ENCODE measurements at places on chromosomes 1 and 21.

DNA sequence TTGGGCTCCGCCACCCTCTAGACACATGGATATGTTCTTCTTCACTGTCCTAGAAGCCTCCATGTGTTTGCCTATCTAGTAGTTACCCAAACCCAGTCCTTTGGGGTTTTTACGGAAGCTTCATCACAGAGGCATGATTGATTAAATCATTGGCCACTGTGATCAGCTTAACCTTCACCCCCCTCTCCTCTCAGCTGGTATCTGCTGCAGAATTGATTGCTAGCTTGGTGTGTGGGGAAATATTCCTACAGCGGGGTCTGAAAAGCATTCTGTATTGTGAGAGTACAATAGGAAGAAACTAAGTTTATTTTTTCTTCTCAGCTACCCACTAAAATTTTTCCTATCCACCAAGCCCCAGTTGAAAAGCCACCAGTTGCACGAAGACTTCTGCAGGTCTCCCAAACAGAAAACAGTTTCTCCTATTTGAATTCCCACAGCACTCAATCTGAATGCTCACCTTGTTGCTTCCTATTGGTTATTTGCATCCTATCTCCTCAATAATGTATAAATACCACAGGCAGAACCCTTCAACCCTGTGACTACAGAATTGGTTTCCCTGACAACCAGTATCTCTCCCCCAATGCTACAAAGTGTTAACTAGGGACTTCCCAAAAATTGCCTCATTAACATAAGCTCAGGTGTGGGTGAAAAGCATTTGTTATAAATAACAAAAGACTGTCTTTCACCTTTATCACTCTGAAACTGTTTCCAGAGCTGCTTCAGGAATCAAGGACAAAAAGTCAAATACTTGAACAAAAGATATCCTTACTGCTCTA lies 9.3 kb upstream of the VANGL1 start:
- DNase-seq = no peak

DNA sequence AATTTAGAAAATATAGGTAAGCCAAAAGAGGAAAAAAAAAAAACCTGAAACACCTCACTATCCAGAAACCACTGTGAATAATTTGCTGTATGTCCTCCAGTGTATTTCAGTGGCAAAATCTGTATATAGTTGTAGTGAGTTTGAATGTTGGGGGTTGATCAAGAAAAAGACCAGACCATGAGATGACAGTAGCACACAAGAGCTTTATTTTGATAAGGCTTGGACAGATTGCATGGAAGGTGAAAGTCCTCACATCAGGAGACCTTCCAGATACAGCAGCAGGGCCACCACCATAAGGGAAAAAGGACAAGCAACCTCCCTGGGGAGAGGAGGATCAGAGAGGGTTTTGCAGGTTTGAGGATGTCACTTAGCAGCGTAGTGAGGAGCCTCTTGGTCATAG lies 16.2 kb upstream of the C1orf115 start:
- no peak for DNase-seq

- DNase-seq = no peak
Measured at GRCh38 chr1:177659281-177659680, 310.6 kb downstream of the SEC16B start.

GRCh38 chr21:28229814-28230213 lies 762.9 kb downstream of the LTN1 start:
- DNase-seq = peak; percentile 87

DNA sequence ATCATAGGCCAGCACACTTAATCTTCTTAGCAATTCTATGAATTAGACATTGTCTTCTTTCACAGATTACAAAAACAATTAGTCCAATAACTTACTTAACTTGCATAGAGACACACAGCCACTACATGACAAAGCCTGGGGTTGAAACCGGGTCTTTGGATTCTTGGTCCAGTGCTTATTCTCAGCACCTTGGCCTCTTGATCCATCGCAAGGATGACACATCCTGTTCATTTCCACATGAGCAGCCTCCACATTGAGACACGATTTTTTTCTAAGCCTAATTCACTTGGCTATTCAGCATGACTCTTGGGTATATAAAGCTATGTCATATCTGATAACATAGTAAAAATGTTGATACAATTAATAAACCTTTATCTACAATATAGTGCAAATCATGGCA lies 221.0 kb upstream of the FOXD3 start:
- DNase-seq = no peak

- no peak for DNase-seq
Measured at GRCh38 chr1:22315315-22316078, 136.2 kb upstream of the ZBTB40 start.

GRCh38 chr1:83015163-83015562 lies 983.8 kb downstream of the TTLL7 start:
- DNase-seq = no peak

GRCh38 chr1:35544976-35545375 lies 12.2 kb downstream of the KIAA0319L start:
- DNase-seq = peak; percentile 66

DNA sequence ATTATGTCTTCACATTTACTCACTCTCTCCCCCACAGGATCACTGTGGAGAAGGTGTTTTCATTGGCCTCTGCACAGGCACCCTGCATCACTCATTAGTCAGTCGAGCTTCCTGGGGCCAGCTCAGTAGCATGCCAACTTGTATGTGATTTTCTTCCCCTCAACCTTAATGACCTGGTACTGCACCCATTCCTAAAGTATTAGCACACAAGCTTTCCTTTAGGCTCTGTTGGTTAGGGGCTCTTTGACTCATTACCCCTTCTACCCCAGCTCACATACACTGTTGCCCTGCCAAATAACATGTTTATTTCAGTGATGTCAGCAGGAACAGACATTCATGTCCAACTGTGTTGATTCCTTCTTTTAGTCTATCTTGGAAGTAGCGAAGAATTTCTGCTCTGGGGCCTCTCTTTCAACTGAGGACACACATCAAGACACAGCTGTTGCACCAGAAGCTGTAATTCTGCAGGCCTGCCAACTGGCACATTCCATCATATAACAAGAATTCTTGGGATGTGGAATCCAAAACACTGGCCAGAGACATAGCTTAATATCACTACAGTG lies 603.5 kb upstream of the ADAMTS5 start:
- DNase-seq = peak; percentile 93

DNA sequence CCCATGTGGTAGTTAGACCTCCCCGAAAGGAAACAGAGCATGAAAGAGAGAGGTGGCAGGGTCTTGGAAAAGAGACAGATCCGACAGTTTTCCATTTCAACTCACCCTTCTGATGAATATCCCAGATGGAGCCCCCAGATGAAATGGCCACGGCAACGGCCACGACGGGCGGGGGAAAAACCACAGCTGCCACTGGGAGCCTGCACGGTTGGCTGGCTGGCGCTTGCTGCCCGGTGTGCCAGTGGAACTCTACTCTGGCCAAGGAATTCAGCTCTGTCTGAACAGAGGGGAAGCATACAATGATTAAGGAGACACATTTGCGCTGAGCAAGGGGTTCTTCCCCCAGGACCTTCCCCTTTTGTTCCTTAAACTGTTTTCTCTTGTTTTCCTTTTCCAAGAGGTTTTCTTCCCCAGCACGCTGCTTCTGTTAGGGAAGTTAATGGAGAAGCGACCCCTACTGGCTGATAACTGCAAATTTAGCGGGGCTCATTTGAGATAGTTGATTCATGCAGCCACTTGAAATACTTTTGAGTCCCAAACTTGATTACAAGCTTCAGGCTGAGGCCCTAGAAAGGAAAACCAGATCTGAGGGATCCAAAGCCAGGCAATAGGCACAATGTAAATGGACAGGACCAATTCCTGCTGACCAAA lies 1122.5 kb downstream of the NCAM2 start:
- DNase-seq = peak; percentile 1

- peak; percentile 56 for DNase-seq
Measured at GRCh38 chr1:217506878-217507277, 124.0 kb downstream of the GPATCH2 start.

GRCh38 chr21:45050345-45050796 lies 24.0 kb upstream of the ADARB1 start:
- peak; percentile 46 for DNase-seq

- DNase-seq = peak; percentile 100
Measured at GRCh38 chr1:27299385-27300271, 22.3 kb upstream of the TMEM222 start.

DNA sequence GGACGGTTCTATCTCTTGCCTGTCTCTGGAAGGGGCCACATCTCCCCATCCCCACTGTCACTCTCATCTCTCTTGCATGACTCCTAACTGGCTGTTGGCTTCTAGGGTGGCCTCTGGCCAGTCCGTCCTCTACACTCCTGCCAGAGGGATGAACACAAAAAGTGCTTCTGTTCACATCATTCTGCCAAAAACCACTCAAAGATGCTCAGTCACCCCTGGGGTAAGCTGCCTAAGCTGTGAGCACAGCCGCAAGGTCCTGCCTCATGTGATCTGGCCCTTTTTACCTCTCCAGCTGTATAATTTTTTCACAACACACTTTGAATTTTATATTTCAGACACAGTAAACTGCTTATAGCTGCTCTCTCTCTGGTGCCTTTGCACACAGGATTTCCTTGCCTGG lies 97.6 kb upstream of the CD34 start:
- no peak for DNase-seq

GRCh38 chr21:33767236-33767635 lies 124.9 kb downstream of the ITSN1 start:
- peak; percentile 39 for DNase-seq

DNA sequence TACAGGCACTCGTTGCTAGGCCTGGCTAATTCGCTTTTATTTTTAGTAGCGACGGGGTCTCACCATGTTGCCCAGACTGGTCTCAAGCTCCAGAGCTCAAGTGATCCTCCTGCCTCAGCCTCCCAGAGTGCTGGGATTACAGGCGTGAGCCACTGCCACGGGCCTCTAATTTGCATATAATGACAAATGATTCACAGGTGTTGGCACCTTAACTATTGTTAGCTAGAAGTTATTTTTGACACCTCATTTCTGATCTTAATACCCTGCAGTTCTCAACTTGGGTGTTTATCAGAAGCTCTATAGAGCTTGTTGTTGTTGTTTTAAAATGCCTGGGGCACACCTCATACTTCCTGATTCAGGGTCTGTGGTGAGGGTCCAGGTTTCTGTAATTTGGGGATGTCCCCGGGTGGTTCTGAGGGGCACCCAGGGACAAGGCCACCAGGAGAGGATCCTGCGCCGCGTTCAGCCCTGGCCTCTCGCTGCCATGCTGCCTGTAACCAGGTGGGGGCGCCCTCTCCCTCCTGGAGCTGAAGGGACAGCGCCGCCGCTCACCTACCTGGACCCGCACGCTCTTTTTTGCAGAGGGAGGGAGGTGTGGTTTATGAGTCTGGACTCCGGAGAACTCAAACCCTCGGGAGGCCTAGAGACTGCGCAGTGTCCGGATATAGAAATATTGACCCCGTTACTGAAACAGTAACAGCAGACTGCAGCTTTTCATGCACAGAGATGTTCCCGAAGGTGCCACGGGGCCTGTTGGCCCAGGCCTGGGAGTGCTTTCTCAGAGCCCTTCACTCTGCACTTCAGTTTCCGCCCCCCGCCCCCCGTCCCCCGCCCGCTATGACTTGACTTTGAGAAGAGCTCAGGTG lies 23.0 kb upstream of the NEK2 start:
- DNase-seq = peak; percentile 54

DNA sequence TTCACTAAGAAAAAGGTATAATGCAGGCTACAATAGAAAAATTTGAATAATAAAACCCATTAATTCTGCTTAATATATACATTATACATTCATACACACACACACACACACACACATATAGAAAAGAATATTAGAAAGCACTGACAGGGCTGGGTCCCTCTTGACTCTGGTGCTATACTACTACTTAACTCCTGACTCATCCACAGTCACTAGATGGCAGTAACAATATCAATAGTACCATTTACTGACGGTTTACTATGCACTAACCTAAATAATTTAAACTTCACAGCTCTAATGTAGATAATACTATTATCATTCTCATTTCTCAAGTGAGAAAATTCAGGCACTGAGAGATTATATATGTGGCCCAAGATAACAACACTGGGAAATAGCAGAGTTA lies 87.5 kb downstream of the COP1 start:
- DNase-seq = peak; percentile 30

- DNase-seq = no peak
Measured at GRCh38 chr1:168091720-168092550, 44.8 kb downstream of the GPR161 start.

GRCh38 chr1:226104671-226105121 lies 42.2 kb downstream of the H3-3A start:
- DNase-seq = no peak

GRCh38 chr1:172941945-172942344 lies 108.8 kb downstream of the TNFSF18 start:
- peak; percentile 56 for DNase-seq

DNA sequence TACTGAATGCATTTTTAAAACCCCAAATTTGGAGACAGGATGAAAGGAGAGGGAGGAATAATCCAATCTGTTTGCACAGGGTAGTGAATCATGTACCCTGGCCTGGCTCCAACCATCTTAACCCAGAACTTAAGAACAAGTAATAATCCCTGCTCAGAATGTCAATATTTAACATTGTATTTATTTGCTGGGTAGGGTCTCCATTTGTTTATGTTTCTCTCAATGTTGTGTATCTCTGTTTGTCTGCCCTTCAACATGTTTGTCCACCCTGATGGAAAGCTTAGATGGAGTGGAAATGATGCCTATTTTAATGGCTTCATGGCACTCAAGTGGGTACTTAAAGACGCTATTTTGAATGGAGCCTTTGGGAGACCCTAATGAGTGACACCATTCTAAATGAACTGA lies 54.4 kb upstream of the CDC42BPA start:
- DNase-seq = peak; percentile 88

- peak; percentile 98 for DNase-seq
Measured at GRCh38 chr1:94713472-94714141, 106.5 kb upstream of the SLC44A3 start.

DNA sequence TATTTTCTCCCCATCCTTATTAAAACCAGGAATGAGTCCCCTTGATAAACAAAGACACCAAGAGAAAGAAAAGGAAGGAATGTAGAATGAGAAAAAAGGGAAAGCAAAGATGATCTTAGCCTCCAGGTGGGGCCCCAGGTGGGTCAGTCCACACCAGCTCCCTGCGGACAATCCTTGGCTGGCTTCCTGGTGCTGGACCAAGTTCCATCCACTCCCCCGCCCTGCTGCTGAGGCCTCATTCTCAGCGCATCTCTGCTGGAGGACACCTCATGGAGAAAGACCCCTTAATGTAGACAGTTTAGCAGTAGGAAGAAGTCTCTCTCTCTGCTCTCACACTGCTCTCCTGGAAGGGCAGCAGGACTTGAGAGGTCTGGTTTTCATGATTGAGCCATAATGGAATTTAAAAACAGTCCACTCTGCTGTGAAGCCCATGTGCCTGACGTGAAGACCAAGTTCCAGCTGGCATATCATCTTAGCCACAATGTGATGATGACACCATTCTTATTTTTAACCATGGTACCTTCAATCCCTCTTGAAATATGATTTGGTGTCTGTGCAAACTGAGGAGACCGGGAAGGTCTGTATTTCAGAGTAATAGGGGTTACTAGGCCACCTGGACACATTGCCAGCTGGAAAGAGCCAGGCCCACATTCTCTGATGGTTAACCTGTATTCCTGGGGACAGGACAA lies 83.1 kb downstream of the WLS start:
- no peak for DNase-seq

All from iris pigment epithelial cell (primary cell).